Activated T-helper 9 cell treated with anti-CD3 and anti-CD28 coated beads, Interleukin-2, amount 50 U/mL, for 16 hours (primary cell): ENCODE measurements at places on chromosomes 4 and X.

DNA sequence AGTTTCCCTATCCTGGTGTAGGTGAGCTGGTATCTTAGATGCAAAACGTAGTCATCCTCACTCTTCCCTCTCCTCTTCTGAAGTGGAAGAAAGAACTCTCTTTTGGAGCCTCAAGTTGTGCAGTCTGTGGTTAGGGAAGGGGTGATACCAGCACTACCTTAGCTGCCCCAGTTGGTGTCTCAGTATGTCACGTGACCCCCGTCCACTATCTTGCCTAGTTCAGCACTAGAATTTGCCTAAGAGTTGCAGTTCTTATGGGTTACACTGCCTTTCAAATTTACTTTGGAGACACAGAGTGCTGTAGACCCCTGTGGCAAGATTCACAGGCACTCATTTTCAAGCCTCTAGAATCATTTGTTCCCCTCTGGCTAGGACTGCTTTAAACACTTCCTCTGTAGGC, 322.8 kb upstream of the EDA2R start:
- DNase-seq, result no peak

- DNase-seq, result no peak
Observed at GRCh38 chrX:103540145-103540544, 20.9 kb upstream of the RAB40A start.

- DNase-seq, result no peak
Observed at GRCh38 chrX:108304210-108304609, 134.0 kb downstream of the COL4A6 start.

DNA sequence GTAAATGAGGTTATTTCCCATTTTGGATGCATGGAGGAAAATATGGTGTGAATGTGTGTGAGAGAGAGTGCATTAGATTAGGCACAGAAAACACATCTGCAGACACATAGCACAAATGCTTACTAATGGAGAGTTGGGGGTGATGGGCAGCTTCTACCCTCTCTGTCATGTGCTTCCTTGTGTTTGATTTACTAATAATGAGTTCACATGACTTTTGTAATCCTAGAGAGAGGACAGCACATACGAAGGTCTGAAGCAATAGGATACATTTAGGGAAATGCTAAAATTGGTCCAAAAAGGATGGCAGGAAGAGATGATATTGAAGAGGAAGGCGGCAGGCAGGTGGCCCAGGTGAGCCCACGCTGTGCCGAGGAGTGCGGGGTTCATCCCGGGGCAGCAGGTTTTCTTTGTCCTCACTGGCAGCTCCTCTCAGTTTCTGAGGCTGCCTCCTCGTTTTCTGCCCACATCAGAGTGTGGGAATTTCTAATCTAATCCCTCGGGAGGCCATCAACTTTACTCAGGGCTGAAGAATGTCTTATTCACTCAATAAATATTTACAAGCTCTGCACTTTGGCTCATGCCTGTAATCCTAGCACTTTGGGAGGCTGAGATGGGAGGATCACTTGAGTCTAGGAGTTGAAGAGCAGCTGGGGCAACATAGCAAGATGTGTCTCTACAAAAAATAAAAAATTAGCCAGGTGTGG, 15.9 kb upstream of the MAP9 start:
- DNase-seq, result no peak

- DNase-seq, result no peak
Observed at GRCh38 chrX:41313419-41313818, 20.5 kb upstream of the DDX3X start.

DNA sequence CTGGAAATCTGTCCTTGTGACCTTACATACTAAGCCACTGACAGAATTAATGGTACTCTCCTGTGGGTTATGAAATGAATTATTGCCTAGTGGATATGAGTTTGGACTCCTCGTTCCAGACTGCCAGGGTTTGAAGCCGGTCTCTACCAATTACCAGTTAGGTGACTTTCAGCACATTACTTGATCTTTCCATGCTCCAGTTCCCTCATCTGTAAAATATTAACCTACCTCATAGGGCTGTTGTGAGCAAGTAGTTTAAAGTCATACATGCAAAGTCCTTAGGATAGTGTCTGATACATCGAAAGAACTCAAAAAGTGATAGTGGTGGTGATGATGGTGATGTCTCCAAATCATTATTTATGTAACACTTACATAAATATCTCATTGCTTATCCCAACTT, 373.5 kb upstream of the ARX start:
- no peak for DNase-seq

DNA sequence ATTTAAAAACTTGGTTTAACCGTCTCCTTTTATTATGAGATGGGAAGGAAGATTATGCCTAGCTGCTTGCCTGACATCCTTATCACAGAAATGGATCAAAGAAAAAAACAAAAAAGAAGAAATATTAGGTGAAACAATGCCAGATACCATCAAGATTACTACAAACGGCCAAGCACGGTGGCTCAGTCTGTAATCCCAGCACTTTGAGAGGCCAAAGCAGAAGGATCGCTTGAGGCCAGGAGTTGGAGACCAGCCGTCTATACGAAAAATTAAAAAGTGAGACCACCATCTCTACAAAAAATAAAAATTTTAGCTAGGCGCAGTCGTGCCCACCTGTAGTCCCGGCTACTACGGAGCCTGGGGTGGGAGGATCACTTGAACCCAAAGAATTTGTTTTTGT, 2.3 kb downstream of the FRYL start:
- no peak for DNase-seq

DNA sequence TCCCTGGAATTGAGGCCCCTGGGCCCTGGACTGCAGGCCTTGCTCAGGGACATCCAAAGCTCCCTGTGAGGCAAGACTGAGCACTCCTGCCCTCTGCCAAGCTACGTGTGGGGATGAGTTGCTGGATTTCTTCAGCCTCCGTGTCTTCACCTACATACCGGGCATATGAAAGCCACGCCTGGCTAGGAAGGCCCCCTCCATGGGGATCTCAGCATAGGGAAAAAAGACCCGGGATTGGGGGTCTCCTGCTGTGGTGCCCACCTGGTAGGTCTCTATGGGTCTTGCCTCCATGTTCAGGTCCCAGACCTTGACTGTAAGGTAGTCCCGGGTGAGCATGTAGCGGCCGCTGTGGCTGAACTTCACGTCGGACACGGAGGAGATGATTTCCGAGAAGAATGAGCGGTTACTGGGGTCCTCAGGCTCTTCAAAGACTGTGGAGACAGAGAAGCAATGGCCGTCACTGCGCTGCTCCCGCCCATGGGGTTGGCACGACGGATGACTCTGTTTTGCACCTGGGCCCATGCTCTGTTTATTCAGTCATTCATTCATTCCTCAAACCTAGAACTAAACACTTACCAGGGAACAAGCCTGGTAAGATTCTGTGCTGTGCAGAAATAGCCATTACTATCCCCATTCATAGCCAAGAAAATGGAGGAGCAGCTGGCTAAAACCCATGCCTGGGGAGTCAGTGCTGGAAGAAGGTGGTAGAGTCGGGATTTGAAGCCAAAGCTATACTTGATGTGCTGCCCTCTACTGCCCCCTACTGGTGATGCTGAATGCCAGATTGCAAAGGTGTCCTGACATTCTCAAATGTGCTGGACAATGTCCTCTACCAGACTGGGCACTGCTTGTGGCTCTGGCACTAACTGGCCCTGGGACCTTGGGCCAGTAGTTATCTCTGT, 63.9 kb downstream of the WFS1 start:
- DNase-seq, result no peak

- no peak for DNase-seq
Observed at GRCh38 chr4:76830964-76831703, 66.8 kb downstream of the SOWAHB start.

DNA sequence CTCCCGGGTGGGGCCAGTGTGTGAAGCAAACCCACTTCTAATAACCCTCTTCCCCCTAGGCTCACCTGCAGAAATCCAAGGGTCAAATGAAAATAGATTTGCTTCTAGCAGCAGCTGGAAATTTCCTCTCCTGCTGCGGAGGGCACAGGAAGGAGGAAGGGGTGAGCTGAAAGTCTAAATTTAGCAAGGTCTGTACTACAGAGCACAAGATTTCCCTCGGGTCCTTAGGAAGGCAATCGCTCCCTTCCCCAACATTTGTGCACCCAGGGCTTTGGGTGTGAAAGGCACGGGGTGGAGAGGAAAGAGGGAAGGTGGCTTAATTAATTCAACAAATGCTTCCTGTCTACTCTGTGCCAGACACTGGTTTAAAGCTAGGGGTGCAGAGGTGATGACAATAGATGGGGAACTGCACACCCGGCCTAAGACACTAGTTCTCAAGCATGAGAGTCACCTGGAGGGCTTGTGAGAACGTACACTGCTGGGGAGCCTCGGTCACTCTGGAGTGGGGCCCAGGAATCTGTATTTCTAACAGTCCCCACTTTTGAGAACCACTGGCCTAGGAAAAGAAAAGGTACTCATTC, 204.4 kb downstream of the NSUN7 start:
- DNase-seq, result no peak

GRCh38 chr4:184958127-184958922, 60.0 kb upstream of the HELT start:
- DNase-seq, result no peak

DNA sequence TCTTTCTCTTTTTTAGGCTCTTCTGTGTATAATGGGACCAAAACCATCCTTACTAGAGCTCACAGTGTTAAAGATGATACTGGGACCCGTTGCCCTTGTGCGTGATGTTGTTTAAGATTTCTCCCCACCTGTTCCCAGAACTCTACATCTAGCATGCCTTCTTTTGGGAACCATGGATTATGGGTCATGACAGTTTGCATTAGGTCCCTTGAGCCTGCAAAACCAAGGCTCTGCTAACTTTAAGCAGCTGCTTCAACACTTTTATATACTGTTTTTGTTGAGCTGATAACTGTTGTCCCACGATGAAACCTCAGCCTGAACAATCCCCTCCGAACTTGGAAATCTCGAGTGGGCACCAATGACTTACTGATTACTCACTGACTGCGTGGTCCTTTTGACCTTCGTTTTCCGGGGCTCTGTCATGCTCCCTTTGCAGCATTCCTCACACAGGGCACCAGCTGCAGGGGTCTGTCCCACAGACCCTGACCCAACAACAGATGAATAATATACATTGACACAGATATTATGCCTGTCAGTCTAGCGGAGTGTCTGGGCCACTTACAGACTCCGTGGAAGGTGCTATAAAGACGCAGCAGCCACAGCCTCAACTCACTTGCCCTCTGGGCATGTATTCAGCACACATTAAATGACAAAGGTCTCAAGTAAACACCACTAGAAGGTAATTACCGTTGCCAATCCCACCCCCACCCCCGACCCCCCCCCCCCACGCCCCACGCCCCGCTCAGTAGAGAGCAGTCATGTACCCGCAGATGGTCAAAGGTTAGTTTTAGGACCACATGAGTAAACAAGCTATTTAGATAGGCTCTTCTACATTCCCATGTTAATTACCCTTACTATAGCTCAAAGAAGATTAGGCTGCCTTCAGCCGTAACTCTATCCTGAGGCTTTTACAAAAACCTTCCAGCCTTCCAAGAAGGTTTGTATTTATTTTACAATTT, 162.0 kb upstream of the WDFY3 start:
- DNase-seq, result no peak

DNA sequence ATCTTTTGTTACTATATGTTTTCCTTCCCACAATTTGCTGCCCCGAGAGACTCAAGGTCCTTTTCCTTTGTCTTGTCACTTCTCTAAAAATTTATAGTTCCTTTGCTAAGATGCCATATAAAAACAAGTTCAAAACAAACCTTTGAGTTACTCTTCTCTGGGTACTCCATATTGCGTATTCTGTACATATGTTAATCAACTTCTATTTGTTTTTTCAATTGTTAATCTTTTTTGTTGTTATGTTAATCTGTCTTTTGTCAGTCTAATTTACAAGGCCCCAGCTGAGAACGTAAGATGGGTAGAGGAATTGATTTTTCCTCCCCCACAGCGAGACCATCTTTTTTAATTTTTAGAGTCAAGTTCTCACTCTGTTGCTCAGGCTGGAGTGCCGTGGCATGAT, 7.2 kb upstream of the PPEF2 start:
- no peak for DNase-seq

DNA sequence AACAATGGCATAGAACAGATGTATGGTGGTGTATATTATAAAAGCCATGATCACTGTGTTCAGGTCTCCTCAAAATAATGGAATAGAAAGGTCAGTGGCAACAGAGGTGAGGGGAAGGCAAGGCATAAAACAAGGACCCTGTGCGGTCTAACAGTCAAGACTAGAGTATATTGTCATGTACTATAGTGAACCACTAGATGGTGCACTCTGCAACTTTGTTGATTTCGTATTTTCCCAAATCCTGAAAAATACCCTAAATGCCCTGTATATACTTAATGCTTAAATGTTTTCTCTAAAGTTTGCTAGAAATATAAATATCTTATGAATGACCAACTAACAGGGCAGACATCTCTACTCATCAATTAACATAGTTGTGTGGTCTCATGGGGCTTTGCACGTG, 453.0 kb downstream of the PCDH11X start:
- DNase-seq, result no peak

DNA sequence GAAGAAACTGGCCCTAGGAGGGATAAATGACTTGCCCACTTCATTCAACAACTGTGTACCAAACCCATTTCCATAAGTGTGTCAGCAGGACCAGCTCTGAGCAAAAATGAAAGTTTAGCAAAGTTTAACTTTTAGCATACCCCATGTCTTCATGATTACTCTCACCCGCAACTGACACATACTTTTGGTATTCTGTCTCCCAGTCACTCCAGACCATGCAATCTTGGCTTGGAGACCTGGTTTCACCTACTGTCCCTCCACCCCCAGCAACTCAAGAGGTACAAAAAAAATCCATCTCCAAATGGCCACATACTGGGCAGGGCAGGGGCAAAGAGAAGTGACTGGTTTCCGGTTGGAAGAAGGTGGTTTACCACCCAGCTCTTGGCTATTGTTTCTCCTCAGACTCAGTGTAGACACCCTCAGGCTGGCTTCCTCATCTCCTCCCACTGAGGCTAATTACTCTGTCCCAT, 79.8 kb downstream of the RLIM start:
- DNase-seq, result no peak

GRCh38 chrX:136619899-136620505, 28.0 kb upstream of the CD40LG start:
- no peak for DNase-seq

DNA sequence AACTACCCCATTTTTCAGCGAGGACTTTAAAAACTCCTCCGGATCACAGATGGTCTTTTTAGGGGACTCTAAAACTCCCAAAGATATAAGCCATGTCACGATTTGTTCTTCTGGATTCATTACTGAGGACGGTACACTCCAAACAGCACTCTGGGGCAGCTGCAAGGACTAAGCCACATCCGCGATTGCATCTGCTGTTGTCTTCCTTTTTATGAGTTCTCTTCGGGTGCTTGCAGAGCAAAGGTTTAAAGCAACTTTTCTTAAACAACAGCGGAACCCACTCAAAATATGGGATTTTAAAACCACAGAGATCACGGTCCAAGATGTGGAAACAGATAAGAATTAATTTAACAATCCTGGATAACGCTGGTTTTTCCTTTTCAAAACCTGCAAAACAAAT, at the start of gene ARHGEF6:
Gene ARHGEF6, minus strand, starts transcription at position 170 of the 400 bp plus-strand sequence. Its CDS starts 50 bp downstream, at position 120.
- no peak for DNase-seq

GRCh38 chr4:143692241-143692640, 8.2 kb downstream of the FREM3 start:
- DNase-seq, result no peak

DNA sequence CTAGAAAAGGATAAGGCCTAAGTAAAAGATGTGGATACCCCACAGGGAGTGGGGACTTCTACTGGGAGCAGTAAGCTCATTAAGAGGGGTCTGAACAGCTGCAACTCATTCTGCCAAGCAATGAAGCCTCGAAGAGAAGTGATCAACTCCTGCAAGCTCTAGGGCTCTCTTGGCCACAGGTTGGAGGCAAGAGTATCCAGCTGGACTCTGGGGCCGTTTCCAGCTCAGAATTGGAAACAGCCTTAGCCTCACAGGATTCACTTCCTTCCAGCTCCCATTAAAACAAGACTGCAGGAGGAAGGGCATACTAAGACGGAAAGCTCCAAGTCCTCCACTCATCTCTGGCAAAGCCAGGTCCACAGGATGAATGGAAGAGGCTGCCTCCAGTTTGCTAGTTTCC, 126.3 kb downstream of the ATG4A start:
- no peak for DNase-seq
